Calu3 (cell line): ENCODE measurements at places on chromosomes 7 and 10. TPM values are rescaled to one million over a fixed set of nuclear protein-coding genes. Genes with fewer than 3 reads are reported as not detected.

Gene MMD2
- not detected in 2 replicates for total RNA-seq

- H3K27ac ChIP-seq = no peak overlapping the region
- no peaks in the 10 kb centered on the region for H3K4me1 ChIP-seq
- H3K4me3 ChIP-seq = no peak overlapping the region
- H3K36me3 ChIP-seq = peaks cover 5% of the 10 kb centered on the region
Observed at GRCh38 chr7:2331707-2332106, 17.5 kb upstream of the SNX8 start.

GRCh38 chr10:665579-666091 lies 23.8 kb downstream of the DIP2C start:
- DNase-seq = peak; percentile 22
- H3K27me3 ChIP-seq = no peaks in the 10 kb centered on the region
- H3K36me3 ChIP-seq = peaks cover 16% of the 10 kb centered on the region
- peak overlapping the region; percentile 60 for H3K27ac ChIP-seq

DNA sequence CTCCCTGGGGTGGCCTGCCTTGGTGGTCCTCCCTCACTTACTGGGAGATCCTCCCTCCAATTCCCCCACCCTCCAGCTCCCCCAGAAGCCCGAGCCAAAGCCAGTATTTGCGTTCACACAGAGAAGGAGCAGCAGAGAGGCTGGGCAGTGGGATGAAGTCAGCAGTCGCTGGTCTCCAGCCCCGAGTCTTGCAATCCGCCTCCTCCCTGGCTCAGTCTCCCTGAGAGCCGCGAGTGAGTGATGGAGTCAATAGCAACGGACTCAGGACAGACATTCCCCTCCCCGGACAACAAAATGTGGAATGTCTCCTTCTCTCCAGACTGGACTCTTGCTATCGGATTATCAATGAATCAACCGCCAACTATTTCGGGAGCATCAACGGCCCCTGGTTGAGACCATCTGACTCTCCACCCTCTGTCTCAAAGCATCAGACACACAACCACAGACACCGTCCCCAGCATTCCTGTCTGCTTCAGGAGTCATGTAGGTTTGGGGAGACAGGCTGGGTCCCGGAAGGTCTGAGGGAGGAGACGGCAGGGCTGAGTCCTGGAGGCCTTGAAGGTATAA lies 178.4 kb downstream of the SH3PXD2A start:
- no peak overlapping the region for H3K27ac ChIP-seq
- no peaks in the 10 kb centered on the region for H3K4me1 ChIP-seq
- no peak for DNase-seq
- no peaks in the 10 kb centered on the region for H3K36me3 ChIP-seq
- H3K27me3 ChIP-seq = no peaks in the 10 kb centered on the region

Gene PIK3CG
- total RNA-seq = not detected in 2 replicates

GRCh38 chr10:131646551-131647525 lies 254.0 kb upstream of the PPP2R2D start:
- H3K36me3 ChIP-seq = peaks cover 4% of the 10 kb centered on the region
- no peak overlapping the region for H3K27ac ChIP-seq
- no peak for DNase-seq

- DNase-seq = no peak
- H3K4me1 ChIP-seq = peaks cover 13% of the 10 kb centered on the region
- H3K4me3 ChIP-seq = no peak overlapping the region
- no peaks in the 10 kb centered on the region for H3K27me3 ChIP-seq
- H3K27ac ChIP-seq = no peak overlapping the region
Observed at GRCh38 chr7:150398108-150398964, 19.2 kb downstream of the ZNF775 start.

- H3K4me3 ChIP-seq = no peak overlapping the region
- H3K27ac ChIP-seq = no peak overlapping the region
- H3K4me1 ChIP-seq = no peaks in the 10 kb centered on the region
- no peak for DNase-seq
- H3K27me3 ChIP-seq = peaks cover 90% of the 10 kb centered on the region
- no peaks in the 10 kb centered on the region for H3K36me3 ChIP-seq
Observed at GRCh38 chr10:78505657-78506056, 472.0 kb downstream of the RPS24 start.

DNA sequence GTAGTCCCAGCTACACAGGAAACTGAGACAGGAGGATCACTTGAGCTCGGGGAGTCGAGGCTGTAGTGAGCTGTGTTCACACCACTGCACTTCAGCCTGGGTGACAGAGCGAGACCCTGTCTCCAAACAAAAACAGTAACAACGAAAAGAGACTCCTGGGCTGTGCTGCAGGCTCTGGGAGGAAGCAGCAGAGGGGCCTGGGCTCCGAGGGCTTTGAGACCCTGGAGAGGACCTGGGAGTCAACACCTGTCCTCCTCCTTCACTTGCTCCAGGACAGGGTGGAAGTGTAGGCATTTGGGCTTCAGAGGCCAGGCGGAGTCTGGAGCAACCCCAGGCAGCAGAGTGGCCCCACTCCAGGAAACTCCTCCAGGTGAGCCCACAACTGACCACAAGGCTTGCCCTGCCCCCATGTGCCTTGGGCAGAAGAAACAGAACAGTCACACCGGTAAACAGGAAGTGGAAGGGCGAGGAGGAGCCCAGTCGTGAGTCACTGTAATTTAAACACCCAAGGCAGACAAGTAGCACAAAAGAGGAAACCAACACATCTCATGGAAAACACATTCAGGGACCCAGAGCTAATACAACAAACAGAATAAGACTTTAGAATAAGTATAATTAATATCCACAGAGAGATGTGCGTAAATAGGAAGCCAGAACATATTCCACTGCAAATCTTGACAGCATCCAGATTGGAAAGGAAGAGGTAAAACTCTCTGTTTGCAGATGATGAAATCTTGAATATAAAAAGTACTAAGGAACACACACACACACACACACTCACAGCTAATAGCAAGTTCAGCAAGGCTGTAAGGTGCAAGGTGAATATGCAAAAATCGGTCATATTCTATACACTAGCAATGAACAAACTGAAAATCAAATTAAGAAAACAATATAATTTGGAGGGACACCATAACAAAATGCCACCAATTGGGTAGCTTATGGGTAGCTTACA lies 20.5 kb upstream of the RASGEF1A start:
- peaks cover 13% of the 10 kb centered on the region for H3K27me3 ChIP-seq
- peak overlapping the region; percentile 52 for H3K27ac ChIP-seq
- no peaks in the 10 kb centered on the region for H3K36me3 ChIP-seq
- peak; percentile 86 for DNase-seq
- H3K4me1 ChIP-seq = peaks cover 20% of the 10 kb centered on the region

Gene TAS2R4
- total RNA-seq = 2.4 and 3.0 TPM in 2 replicates

DNA sequence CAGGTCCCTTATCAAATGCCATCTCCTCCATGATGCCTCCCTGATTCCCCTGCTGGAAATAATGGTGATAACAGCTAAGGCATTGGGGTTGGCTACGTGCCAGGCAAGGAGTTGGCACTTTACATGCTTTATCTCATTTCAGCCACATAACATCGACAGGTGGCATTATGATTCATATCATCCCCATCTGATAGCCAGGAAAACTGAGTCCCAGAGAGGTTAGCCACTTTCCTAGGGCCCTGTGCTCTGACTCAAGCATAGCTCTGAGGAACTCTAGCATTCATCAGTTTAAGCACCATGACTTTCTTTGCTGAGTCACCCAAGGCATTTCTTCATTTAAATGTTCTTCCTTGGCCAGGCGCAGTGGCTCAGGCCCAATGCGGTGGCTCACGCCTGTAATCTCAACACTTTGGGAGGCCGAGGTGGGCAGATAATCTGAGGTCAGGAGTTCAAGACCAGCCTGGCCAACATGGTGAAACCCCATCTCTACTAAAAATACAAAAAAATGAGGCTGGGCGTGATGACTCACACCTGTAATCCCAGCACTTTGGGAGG lies 6.6 kb downstream of the LEP start:
- peaks cover 55% of the 10 kb centered on the region for H3K27me3 ChIP-seq
- DNase-seq = peak; percentile 46
- H3K4me3 ChIP-seq = no peak overlapping the region
- no peaks in the 10 kb centered on the region for H3K4me1 ChIP-seq
- no peaks in the 10 kb centered on the region for H3K36me3 ChIP-seq
- H3K27ac ChIP-seq = no peak overlapping the region

Gene BICC1
- 58.0 and 70.2 TPM in 2 replicates for total RNA-seq

GRCh38 chr10:131075218-131075770 lies 236.2 kb downstream of the TCERG1L start:
- DNase-seq = no peak
- no peaks in the 10 kb centered on the region for H3K36me3 ChIP-seq

DNA sequence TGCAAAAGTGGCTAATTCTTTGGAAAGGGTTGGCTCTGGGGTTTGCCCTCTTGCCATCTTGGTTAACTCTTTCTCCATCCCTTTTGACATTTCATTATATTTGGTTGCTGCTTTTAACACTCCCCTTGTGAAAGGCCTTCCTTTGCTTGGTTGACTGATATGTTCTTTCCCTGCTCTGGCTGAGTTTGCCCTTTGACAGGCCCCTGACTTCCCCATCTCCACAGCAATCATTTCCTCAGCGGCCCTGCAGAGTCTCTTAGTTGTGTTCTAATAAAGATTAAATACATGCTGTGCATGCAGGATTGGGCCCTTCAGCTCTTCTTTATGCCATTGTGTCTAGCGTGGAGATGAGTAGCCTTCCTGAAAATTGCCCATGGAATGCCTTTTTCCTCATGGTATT lies 84.5 kb upstream of the CSTF2T start:
- H3K4me3 ChIP-seq = no peak overlapping the region
- H3K27ac ChIP-seq = no peak overlapping the region
- DNase-seq = no peak
- no peaks in the 10 kb centered on the region for H3K27me3 ChIP-seq
- no peaks in the 10 kb centered on the region for H3K36me3 ChIP-seq

DNA sequence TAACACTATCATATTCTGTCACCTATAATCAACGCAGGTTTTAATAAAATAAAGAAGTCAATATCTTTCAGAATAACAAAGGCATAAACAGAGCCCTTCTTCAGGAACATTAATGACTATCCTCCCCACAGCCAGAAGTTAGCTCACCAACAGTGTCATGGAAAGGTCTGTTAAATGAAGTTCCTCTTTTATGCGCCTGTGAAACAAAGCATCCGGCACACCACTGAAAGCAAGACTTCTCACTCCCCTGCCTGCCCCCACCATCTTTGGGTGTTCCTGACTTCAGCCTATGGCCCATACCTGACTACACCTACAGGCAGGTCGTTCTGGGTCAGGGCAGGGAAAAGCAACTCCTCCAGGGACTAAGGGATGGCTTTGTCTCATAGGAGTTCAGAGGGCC lies 205.4 kb downstream of the FANK1 start:
- H3K36me3 ChIP-seq = no peaks in the 10 kb centered on the region
- no peak overlapping the region for H3K4me3 ChIP-seq
- peaks cover 3% of the 10 kb centered on the region for H3K27me3 ChIP-seq
- no peaks in the 10 kb centered on the region for H3K4me1 ChIP-seq
- H3K27ac ChIP-seq = no peak overlapping the region
- no peak for DNase-seq
